ENCODE measurements at places on chromosomes 5 and 9.

DNA sequence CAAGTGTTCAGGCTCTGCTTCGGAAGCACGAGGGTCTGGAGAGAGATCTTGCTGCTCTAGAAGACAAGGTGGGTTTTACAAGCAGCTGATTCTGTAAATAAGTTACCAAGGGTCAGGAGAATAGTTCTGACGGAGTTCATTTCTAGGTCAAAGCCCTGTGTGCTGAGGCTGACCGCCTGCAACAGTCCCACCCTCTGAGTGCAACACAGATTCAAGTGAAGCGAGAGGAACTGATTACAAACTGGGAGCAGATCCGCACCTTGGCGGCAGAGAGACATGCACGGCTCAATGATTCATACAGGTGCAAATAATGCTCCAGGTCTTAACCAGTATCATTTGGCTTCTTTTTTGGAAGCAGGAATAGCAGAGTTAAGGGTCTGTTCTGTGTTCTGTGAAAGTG, 24.8 kb downstream of the SPTAN1 start:
- DNase-seq, result no peak

GRCh38 chr5:143806579-143806978, 5.4 kb upstream of the HMHB1 start:
- no peak for DNase-seq

DNA sequence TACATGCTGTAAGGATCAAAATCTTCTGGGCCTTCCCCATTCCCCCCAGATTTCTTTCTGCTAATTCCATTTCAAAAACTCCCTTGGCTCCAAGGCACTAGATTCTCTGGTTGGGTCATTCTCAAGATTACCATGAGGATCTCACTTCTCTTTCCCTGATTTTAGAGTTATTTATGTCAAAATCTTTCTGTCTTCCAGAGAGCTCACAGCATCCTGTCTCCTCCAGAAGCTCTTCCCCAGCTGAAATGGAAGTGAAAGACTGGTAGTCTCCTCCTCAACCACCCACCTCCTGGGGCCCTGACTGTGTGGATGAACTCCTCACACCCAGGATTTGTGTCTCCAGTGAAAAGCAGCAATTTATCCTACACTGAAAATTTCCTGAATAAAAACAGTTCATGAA, 11.9 kb upstream of the ZNF366 start:
- no peak for DNase-seq

DNA sequence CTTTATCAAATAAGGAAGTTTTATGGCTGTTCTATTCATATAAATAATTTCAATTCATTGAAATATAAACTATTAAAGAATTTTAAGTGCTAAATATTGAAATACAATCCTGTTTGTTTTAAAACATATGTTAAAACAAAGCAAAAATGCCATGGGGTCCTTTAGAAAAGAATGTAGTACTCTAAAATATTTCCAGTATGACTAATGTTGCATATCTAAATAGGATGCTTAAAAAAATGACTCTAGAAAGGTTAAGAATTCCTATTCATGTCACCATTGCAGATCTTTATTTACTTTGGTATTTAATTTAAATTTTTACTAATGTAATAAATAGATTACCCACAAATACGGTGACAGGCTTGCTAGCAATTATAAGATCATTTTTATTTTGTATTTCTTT, 132.3 kb downstream of the ZNF608 start:
- DNase-seq, result no peak

DNA sequence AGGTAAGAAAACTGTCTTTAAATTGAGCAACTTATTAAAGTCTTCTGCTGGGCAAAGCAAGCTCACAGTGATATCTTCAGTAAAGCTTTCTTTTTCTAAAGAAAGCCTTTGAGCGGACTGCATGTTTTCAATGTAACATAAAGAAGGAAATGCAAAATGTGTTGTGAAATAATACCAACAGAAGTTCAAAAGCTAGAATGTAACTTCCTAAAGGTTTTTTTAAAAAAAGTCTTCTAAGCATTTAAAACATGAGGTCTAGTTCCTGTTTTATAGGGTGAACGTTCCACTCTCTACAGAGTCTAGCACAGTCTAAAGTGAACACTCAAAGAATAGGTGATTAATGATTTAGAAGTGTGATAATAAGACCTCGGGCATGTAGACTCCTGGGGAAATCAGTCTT, 62.9 kb downstream of the DENND1A start:
- no peak for DNase-seq

- no peak for DNase-seq
Measured at GRCh38 chr5:132961887-132962286, 1.5 kb downstream of the AFF4 start.

GRCh38 chr9:136739509-136739908, 3.2 kb downstream of the LCN10 start:
- DNase-seq, result no peak

- no peak for DNase-seq
Measured at GRCh38 chr9:131418143-131419025, 24.5 kb downstream of the PRRC2B start.

- DNase-seq, result no peak
Measured at GRCh38 chr5:128538250-128539037, 399 bp upstream of the FBN2 start.

DNA sequence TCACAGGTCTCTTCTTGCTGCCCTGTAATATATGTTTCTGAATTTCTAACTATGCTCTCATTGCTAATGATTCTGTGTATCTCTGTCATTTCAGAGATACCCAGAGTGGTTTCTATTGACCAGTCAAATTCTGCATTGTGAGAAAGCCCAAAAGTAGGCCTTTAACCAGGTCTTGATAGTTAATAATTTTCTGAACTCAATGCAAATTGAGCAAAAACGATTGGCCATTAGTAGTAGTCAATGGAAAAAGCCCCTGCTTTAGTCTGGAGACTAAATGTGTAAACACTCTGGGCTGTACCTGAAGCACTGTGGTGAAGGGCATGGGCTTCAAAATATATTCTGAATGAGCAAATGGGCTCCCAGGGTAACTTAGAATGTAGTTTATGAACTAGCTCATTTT, 307.6 kb downstream of the ARL15 start:
- DNase-seq, result no peak

DNA sequence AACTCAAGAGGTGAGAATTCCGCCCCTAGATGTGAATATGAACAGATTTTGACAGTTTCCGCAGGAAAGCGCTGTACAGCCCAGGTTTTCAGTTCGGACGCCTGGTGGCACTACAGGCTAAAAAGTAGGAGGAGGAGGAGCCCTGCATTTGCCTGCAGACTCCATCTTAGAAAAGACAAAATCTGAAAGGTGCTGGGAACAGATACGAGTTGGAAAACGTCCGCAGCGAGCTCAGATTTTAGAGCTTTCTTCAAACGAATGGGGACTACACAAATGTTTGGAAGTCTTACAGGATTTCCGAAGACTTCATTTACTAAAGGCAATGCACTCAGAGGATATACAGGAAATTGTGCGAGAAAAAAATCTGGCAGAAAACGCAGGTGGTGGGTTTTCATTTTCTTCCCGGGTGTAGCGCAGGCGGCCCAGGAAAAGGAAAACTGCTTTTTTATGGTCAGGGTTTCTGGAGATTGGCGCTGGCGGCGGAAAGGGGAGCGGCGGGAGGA, 9.9 kb upstream of the PCDHB2 start:
- no peak for DNase-seq

GRCh38 chr5:392431-392988, 50.5 kb upstream of the EXOC3 start:
- DNase-seq, result peak; percentile 59

- no peak for DNase-seq
Measured at GRCh38 chr5:177496070-177496726, 1.2 kb downstream of the PDLIM7 start.

GRCh38 chr9:125409637-125410521, 148.3 kb downstream of the GAPVD1 start:
- no peak for DNase-seq
